Activated T-helper 2 cell treated with anti-CD3 and anti-CD28 coated beads, Interferon-gamma antibody, Interleukin-2, Interleukin-4, amounts not matched to agents 10 μg/mL and 5 μg/mL and 100 μg/mL, durations not matched to agents 14 hours and 24 hours and 36 hours (primary cell): ENCODE measurements at places on chromosomes 6 and 20.
A peak's percentile ranks its signal among the peaks of the same experiment; 100 is the strongest.

- no peak for DNase-seq
Observed at GRCh38 chr6:168737481-168737880, 296.5 kb downstream of the SMOC2 start.

DNA sequence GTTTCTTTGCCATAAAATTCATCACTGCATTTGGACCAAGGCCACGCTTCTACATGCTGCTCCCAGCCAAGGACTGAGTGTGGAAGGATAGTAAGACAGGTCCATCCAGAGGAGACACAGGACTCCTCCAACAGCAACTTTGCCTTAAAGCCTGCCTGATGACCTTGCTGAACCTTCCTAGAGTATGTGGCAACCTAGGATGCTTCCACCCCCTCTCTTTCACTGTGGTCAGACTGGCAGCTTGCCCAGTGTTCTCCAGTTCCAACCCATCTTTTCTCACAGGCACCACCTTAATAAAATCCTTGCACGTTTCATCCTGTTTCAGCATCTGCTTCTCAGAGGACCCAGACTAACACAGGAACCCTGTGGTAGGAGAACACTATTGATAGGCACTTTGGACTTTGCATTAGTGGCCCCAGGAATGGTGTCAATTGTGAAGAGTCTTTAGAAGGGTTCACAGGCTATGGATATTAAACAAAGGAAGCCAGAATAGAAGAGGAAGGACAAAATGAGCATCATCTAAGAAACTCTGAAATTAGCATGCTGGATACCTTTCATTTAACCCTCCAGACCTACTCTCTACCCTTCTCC lies 2.4 kb upstream of the PKHD1 start:
- DNase-seq, result no peak

- DNase-seq, result no peak
Observed at GRCh38 chr6:22756365-22756764, 187.0 kb downstream of the HDGFL1 start.

- no peak for DNase-seq
Observed at GRCh38 chr6:81169166-81169565, 583.3 kb downstream of the TENT5A start.

DNA sequence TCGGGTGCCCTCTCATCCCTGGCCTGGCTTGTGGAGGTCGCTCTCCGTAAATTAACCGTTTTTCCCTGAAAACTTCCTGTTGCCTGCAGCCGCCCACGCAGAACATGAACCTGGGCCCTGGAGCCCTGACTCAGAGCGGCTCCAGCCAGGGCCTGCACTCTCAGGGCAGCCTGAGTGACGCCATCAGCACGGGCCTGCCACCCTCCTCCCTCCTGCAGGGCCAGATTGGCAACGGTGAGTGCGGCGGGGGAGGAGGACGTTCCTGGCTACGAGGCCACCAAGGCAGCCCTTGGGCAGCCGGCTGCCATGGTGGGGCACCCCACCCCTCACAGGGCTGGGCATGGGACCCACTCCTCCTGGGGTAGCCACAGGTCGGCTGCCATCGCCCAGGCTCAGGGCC lies 17.8 kb downstream of the SS18L1 start:
- no peak for DNase-seq

DNA sequence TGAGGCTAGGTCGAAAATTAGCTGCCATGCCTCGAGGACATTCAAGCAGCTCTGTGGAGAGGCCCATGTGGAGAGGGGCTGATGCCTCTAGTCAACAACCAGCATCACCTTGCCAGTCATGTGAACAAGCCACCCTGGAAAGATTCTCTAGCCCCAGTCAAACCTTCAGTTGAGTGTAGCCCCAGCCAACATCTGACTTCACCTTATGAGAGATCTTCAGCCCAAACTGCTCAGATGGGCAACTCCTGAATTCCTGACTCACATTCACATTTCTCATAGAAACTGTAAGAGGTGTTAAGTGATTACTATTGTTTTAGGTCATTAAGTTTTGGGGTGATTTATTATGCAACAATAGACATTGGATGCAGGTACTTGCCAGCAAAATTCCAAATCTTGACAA lies 44.9 kb downstream of the GJA10 start:
- DNase-seq, result no peak

- DNase-seq, result no peak
Observed at GRCh38 chr6:164148788-164149187, 734.3 kb downstream of the QKI start.

DNA sequence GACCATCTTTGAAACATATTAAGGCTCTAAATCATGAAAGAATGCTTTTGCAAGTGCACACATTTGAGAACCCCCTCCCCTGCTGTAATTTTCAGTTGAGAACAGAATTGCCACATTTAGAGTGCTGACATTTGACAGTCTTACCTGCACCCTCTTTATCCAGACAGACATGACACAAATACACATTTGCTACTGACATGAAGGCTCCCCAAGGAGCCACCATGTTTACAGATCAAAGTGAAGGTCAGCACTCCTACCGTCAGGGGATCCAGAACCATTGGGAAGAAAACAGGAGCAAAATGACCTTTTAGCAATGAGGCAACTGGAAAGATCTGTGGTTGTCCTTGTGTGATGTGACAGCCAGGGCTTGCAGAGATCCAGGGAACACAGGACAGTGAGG lies 315.4 kb upstream of the CNR1 start:
- no peak for DNase-seq

DNA sequence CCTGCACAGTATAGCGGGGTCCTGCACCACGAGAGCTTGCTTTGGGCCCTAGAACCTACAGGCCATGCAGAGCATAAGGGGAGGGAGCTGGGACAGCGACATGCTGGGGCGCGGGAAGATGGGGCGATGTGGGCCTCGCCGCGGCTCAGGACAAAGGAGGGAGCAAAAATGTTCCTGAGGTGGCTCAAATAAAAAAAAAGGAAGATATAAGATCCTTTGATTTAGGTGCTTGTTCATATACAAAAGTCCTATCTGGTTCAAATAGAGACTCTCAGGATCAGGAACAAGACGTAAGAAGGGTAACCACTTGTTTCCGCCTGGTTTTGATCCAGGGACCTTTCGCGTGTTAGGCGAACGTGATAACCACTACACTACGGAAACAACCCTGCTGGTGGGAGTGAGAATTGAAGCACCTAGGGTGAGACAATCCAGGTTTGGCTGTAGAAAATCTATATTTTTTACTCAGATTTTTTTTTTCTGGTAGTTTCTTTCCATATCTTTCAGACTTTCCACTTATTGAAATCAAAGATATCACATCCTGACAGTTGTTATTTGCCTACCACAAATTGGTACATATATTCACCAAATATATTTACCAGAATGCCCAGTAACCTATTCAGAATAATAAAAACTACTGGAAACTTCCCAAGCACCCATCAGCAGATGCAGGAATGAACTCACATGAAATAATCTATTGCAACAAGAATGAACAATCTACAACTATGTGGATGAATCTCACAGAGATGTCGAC lies 177.9 kb upstream of the ZNF184 start:
- DNase-seq, result peak; percentile 31

- DNase-seq, result no peak
Observed at GRCh38 chr6:78605909-78606446, 261.4 kb upstream of the IRAK1BP1 start.

- DNase-seq, result no peak
Observed at GRCh38 chr20:48131581-48131980, 346.3 kb upstream of the SULF2 start.

- DNase-seq, result no peak
Observed at GRCh38 chr6:28720357-28721231, 194.9 kb downstream of the GPX5 start.

- no peak for DNase-seq
Observed at GRCh38 chr20:50303573-50304500, 113.2 kb downstream of the CEBPB start.

GRCh38 chr6:139686308-139686707 lies 311.9 kb upstream of the CITED2 start:
- DNase-seq, result no peak

- DNase-seq, result no peak
Observed at GRCh38 chr6:43292341-43292740, 5.7 kb upstream of the SLC22A7 start.

DNA sequence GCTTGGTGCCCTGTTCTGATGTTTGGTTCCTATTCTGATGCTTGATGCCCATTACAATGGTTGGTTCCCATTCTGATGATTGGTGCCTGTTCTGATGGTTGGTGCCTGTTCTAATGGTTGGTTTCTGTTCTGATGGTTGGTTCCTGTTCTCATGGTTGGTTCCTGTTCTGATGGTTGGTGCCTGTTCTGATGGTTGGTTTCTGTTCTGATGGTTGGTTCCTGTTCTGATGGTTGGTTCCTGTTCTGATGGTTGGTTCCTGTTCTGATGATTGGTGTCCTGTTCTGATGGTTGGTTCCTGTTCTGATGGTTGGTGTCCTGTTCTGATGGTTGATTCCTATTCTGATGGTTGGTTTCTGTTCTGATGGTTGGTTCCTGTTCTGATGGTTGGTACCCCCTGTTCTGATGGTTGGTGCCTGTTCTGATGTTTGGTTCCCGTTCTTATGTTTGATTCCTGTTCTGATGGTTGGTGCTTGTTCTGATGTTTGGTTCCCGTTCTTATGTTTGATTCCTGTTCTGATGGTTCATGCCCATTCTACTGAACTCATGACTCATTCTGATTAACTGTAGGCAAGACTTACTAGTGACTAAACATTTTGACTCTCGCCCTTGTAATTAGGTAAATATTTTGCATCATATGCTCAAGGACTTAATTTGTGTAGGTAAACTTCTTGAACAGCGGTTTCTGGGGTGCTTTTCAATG lies 146.2 kb downstream of the DLL1 start:
- no peak for DNase-seq

- DNase-seq, result no peak
Observed at GRCh38 chr20:61869750-61870507, 195.8 kb downstream of the TAF4 start.

DNA sequence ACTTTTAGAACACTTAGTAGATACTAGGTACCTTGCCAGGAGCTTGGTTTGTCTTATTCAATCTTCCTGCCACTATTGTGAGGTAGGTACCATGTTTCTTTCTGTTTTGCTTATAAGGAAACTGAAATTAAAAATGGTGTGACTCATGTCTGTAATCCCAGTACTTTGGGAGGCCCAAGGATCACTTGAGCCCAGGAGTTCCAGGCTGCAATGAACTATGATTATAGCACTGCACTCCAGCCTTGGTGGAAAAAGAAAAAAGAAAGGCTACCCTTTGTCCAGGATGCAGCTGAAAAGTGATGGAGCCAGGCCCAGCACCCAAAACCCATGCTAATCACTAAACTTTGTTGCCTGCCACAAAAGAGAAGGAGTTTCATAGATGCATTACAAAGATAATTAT lies 34.1 kb upstream of the LAMA4 start:
- DNase-seq, result no peak

- DNase-seq, result no peak
Observed at GRCh38 chr20:46402331-46402811, 4.0 kb downstream of the ELMO2 start.
